Left forelimb (tissue), 1 donor: ENCODE measurements at places on chromosomes 3 and 15.
A peak's percentile ranks its signal among the peaks of the same experiment; 100 is the strongest.

DNA sequence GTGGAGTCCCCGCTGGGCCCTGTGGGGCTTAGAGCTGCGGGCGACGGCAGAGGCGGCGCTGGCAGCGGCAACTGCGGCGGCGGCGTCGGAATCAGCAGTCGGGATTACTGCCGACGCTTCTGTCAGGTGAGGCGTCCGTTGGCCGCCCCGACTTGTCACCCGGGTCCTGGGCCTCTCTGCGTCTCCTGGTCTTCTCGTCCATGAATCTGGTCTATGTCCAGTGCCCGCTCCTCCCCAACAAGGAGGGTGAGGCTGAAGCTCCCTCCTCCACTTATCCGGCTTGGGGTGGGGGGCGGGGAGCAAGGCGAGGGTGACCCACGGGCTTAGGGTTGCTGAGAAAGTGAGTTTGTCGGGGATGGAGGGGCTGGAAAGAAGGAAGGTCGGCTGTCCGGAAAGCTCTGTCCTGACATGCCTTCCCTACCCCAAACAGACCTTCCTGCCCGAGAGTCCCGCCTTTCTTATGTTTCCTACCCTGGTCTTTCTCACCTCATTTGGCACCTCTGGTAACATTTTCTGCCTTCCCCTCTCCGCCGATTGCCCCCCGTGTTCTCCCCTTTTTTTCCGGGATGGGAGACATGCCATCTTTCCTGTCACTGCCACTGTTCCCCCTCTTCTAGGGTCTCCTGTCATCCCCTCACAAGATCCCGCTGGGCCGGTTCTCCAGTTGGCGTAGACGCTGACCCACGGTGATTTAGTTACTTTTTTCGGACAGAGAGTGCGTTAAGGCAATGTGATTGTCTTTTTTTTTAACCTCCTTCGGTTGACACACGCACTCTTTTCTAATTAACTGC, 520 bp downstream of the ZNF654 start:
- peak; percentile 63 for DNase-seq

DNA sequence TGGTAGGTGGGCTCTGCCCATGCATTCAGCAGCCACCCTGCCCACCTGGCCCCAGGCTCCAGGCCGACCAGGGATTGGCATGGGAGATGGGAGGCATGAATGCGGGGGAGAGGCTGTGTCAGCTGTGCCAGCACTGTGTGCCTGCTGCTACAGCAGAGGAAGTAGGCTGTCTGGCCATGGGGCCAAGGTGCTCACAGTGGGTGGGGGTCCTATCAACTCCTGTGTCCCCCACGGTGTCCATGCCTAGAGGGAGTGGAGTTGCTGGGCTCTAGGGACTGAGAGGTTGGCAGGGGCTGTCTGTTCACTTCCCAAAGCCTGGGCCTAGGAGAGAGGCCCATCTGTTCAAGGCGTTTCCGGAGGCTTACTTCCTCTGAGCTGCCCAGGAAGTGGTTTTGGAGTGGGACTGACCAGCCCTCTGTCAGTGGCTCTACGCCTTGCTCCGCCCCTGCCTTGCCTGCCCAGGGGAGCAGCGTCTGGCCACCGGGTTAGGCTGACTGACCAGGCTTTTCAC, 5.8 kb downstream of the PRKCD start:
- DNase-seq, result no peak

GRCh38 chr3:176697284-176697889, 499.9 kb downstream of the TBL1XR1 start:
- no peak for DNase-seq

- DNase-seq, result peak; percentile 80
Measured at GRCh38 chr15:92733934-92734521, 78.5 kb upstream of the FAM174B start.
